ENCODE measurements at places on chromosomes 4 and X.

DNA sequence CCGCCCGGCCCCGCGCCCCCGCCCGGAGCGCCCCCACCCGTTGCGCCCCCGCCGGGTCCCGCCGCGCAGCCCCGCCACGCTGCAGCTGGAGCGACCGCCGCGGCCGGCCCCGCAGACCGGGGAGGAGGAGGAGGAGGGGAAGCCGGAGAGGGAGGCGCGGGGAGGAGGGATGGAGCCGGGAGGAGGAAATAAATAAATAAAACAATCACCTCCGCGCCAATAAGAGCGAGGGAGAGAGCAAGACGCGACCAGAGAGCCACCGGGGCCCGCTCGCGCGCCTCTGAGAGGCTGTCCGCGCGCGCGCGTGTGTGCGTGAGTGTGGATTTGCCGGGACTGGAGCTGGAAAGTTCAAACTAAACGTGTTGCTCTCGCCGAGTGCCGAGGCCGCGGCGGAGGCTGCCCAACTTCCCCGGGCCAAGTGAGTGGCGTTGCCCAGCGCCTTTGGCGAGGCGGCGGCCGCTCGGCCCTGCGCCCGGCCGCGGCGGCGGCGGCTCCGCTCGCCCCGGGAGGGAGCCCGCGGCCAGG, 2184.4 kb upstream of the TENM3 start:
- no peak for DNase-seq

DNA sequence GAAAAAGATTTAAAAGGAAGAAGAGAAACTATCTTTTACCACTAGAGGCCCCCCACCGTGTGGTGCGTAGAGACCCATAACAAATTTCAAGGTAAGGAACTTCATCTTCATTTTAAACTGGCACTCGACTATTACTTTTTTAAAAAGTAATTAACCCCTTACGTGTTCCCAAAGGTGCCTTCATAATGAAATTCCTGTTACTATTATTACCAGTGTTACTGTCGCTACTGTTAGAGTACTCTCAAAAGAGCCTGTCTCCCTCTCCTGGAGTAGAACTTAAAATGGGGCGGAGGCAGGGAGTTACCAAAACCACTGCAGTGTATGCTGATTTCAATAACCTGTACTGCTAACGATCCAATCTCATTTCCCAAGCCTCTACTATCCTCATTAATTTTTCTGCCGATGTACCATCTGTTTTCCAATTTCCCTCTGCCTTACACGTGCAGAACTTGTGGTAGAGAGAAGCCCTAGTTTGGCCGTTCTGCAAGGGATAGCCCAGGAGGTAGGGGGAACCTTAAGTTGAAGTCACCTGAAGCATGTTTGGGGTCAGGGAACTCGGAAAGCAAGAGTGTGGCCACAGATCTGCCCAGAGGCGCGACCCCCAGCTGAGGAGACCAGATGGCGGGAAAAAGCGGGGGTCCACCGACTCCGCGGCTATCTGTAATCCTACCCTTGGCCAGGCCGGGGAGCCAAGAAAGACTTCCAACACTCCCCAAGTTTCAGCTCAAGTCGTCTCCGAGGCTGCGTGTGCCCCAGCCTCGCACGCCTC, 720 bp upstream of the STK26 start:
- no peak for DNase-seq

- no peak for DNase-seq
These were observed 100.1 kb upstream of the VCX3B start for GRCh38 chrX:8364369-8365141.

DNA sequence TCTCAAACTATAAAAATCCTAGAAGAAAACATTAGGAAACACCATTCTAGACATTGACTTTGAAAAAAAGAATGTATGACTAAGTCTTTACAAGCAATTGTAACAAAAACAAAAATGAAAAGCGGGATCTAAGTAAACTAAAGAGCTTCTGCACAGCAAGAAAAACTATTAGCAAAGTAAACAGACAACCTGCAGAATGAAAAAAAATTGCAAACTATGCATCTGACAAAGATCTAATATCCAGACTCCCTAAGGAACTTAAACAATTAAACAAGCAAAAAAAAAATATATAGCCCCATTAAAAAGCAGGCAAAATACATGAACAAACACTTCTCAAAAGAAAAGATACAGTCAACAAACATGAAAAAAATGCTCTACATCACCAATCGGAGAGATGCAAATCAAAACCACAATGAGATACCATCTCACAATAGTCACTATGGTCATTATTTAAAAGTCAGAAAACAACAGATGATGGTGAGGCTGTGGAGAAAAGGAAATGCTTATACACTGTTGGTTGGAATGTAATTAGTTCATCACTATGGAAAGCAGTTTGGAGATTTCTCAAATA, 168.1 kb downstream of the EPHA5 start:
- no peak for DNase-seq

- no peak for DNase-seq
These were observed 139.9 kb downstream of the NPNT start for GRCh38 chr4:106035204-106035603.

DNA sequence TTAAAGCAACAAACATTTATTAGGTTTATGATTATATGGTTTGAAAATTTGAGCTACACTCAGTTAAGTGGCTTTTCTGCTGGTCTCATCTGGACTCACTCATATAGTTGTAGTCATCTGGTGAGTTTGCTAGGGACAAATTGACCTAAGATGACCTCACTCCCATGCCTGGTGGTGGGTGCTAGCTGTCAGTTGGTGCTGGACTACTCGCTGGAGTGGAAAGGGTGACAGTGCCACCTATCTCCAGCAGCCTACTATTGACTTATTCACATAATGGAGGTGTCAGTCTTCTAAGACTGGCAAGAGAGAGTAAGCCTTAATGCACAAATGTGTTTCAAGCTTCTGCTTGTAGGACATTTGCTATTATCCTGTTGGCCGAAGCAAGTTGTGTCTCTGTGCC, 88.2 kb downstream of the TASL start:
- DNase-seq: no peak

DNA sequence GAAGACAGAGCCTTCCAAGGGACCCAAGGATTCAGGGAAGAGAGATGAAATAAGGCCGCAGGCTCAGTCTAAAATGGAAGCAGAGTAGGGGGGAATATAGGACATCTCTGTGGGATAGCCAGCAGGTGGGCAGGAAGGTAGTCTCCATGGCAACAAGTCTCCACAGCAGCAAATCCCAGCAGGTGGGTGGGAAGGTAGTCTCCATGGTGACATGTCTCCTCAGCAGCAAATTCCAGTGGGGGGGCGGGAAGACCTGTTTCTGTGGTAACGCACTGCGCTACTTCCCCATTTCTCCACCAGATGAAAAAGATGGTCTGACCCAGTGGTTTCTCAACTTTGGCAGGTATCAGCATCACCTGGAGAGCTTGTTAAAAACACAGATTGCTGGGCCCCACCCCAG, 18.3 kb downstream of the NLGN3 start:
- no peak for DNase-seq

GRCh38 chrX:12874581-12874980, 7.7 kb downstream of the TLR7 start:
- DNase-seq: no peak

- DNase-seq: no peak
These were observed 122.6 kb upstream of the CPEB2 start for GRCh38 chr4:14879683-14880082.

Measured in activated T-cell treated with anti-CD3 and anti-CD28 coated beads, Interleukin-2, amount 50 U/mL, for 72 hours (primary cell).